ENCODE measurements at places on chromosomes 13 and 19. TPM values are rescaled to one million over a fixed set of nuclear protein-coding genes. Genes with fewer than 3 reads are reported as not detected.

TGFBR3L gene
- polyA plus RNA-seq = 0.23 TPM

CCNA1 gene
- 34.6 TPM for polyA plus RNA-seq

C2CD4C gene
- 0.39 TPM for polyA plus RNA-seq

RNF225 gene
- polyA plus RNA-seq = not detected

NOVA2 gene
- 0.01 TPM for polyA plus RNA-seq

GRCh38 chr19:1566392-1567115 lies 1.6 kb downstream of the MEX3D start:
- peak; percentile 77 for DNase-seq

DNA sequence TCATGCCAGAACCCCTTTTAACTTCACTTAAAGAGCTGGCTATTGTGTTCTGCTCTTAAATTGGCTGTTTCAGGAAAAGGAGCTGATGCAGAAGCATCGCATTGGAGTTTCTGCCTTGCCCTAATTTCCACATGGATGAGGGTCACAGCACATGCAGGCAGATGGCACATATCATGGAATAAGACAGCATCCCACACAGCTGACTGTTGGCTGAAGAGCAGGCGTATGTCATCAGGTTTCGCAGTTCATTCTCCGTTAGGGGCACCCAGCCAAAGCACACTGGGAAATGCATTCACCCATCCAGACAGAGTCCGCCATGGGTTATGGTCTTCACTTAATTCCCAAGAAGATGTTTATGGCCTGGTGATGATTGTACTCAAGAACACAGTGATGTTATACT lies 572.5 kb downstream of the LIG4 start:
- no peak for DNase-seq

GRCh38 chr19:6660930-6661329 lies 9.0 kb downstream of the TNFSF14 start:
- no peak for DNase-seq

DNA sequence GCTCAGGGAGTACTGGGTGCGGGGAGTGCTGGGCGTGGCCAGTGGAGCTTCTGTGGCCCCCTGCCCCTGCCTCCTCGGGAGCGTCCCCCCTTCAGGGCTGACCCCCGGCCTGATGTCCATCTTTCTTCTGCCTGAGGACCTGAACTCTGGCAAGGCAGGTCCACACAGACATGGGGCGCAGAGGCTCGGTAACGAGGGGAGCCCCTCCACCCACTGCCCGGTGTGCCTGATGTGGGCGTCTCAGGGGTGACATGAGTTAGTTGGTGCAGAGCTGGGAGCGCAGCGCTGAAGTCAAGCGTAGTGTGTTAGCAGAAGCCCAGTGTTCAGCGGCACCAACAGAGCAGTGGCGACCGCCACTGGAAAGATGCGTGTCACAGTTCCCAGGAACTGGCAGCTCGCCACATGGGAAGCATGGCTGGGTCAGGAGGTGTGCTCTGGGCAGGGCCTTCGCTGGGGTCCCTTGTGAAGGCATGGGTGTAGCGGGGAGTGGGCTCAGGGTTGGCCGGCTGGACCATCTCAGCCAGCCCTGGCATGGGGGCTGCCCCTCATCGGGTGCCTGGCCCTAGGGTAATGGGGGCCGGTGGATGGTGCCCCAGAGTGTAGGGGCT lies 11.5 kb downstream of the THOP1 start:
- DNase-seq = no peak

- DNase-seq = peak; percentile 69
Measured at GRCh38 chr19:4575267-4576015, 16.0 kb upstream of the SEMA6B start.

DNA sequence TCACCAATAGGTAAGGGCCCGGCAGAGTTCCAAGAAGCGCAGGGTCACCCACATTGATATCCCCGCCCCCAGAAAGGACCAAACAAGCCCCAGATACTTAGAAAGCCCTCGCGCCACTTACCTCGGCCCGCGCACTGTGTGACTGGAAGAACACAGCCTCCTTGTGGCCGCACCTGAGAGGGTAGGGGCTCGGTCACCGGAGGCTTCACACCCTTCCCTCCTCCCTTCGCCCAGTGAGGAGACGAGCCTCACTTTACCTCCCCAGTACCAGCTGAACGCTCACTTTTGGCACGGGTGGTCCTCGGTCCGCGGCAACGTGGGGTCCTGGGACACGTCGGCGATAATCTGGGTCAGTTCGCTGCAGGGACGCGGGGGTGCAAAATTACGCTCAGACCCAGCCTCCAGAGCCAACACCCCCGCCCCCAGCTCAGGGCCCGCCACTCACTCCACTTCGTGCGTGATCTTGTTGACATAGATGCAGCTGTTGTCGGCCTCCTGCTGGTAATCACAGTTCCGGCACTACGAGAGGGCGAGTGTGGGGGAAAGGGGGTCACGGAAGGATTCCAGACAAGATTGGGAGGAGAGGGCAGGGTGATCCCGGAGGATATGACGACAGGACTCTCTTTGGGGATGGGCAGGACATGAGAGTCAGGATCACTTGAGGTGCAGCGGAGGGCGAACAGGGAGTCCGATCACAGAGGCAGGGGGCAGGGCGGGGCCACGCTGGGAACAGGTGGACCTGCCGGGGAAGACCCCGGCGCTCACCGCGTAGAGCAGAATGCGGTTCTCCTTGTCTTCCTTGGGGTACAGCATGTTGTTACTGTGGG lies 568 bp downstream of the POLR2I start:
- DNase-seq = peak; percentile 42

- DNase-seq = no peak
Measured at GRCh38 chr13:28805193-28805819, 14.8 kb upstream of the MTUS2 start.

DNA sequence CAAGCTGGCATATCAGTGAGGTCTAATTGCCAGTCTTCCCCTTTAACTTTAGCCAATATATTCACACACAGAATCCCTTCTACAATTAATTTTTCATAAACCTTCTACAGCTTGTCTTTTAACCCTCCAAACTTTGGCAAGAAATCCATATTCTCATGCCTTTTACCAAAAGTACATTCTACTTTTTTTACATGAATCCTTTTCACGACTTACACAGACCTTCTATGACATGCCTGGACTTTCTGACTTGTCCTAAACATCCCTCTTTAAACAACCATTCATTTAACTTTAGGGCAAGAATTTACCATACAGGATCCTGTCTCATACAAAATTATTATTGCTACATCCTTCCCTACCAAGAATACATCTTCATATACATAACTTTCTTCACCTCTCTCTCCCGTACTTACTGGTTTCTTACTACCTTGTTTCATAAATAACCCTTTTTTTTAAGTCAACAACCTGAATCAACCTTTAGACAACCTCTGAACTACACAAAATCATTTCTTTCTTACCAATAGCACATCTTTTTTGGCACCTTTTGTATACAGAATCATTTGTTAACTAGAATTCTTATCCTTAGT lies 23.5 kb downstream of the ZNF544 start:
- DNase-seq = peak; percentile 23

GRCh38 chr13:112784811-112785482 lies 95.1 kb downstream of the ATP11A start:
- no peak for DNase-seq

GRCh38 chr19:39218230-39219007 lies 14.4 kb upstream of the SYCN start:
- no peak for DNase-seq

DNA sequence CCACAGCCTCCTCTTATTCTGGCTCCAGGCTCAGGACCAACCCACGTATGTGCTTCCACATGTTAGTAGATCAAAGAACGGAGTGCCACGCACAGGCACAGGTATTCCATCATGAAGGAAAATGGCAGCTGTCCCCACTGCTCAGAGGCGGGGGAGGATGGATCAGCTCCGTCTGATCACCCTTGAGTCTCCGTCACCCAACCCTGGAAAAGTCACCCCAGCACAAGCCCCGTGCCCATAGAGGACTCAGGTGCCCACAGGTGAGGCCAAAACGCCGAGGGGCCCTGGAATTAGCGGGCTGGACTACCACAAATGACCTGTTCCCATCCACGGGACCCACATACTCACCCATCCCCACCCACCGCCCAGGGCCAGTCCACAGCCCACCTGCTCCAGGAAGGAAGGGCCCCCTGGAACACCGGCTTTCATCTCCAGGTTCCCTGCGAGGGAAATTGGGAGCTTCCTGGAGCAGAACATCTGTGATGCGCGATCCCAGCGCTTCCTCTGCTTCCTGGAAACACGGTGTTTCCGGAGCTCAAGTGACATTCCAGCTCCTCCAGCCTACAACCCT lies 120.5 kb upstream of the SPACA7 start:
- DNase-seq = no peak

GRCh38 chr19:12782424-12783290 lies 7.3 kb upstream of the HOOK2 start:
- peak; percentile 59 for DNase-seq

- DNase-seq = no peak
Measured at GRCh38 chr13:23470790-23471614, 37.5 kb upstream of the SACS start.

GRCh38 chr19:47284324-47284899 lies 9.7 kb downstream of the INAFM1 start:
- peak; percentile 37 for DNase-seq

- DNase-seq = no peak
Measured at GRCh38 chr13:43113603-43114002, 90.2 kb downstream of the DNAJC15 start.

- no peak for DNase-seq
Measured at GRCh38 chr13:53068585-53069520, 40.2 kb downstream of the OLFM4 start.

DNA sequence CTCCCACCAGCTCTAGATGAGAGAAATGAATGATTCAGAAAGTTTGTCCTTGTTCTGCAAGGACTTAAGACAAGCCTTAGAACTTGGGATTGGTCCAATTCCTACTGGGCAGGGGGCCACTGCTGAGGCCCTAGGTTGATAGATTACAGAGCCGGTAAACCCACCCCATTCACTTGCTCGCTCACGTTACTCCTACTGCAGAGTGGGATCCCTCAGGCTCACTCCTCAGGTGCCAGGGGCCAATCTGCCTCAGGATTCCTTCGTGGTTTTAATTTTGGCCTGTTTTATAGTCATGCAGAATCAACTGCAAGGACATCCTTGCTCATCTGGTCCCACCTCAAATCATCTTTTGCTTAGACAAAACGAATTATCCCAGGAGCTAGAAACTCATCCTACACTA lies 59.0 kb downstream of the SERP2 start:
- peak; percentile 15 for DNase-seq

GRCh38 chr19:35171730-35172129 lies 17.2 kb downstream of the FXYD5 start:
- no peak for DNase-seq

All from mammary epithelial cell (primary cell).